Stimulated activated CD4-positive, alpha-beta T cell treated with anti-CD3 and anti-CD28 coated beads, Interleukin-1b, Interleukin-23, amount 100 ng/mL, for 1 hour (primary cell): ENCODE measurements at places on chromosomes 1 and 21.

GRCh38 chr1:234979296-234980279, 149.0 kb downstream of the TOMM20 start:
- DNase-seq: no peak

GRCh38 chr1:231971397-231972110, 345.0 kb downstream of the DISC1 start:
- no peak for DNase-seq

GRCh38 chr1:244210884-244211558, 159.9 kb downstream of the ZBTB18 start:
- no peak for DNase-seq

GRCh38 chr1:228542376-228542775, 55.2 kb downstream of the RNF187 start:
- DNase-seq: no peak

GRCh38 chr1:844472-845026, 79.2 kb upstream of the SAMD11 start:
- DNase-seq: no peak

DNA sequence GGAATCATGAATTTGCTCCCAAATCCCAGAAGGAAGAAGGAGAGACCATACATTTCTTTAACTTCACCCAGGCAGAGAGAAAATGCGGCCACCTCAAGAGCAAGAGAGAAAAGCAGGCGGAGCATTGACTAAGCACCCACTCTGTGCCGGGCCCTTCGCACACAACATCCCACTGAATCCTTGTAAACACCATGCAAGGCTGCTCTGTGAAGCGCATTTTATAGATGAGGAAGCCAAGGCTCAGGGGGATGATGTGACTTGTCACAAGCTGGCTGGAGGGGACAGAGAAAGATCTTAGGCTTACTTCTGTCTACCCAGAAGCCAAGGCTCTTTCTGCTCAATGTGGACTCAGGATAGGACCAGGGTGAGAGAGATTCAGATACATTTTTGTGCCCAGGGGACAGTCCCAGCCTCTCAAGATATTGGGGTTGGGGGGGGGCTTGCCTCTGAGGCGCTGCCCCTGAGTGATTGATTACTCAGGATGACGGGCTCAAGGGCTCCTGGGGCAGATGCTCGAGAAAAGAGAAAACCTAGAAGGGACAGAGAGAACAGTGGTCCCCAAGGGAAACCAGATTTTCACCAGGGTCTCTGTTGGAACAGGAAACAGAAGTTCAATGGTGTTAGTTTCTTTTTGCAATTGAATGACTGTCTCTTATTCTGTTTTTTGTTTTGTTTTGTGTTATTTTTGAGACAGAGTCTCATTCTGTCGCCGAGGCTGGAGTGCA, 19.5 kb downstream of the PADI2 start:
- DNase-seq: no peak

GRCh38 chr1:5150191-5150590, 495.8 kb downstream of the AJAP1 start:
- no peak for DNase-seq
